ENCODE measurements at places on chromosomes 5 and 9.

- DNase-seq = peak; percentile 67
These were observed at the start of the genes PRELID1 and RAB24 for GRCh38 chr5:177303121-177303924. PRELID1 (plus strand) TSS chr5:177303799; CDS start chr5:177303986, 187 bp downstream. RAB24 (minus strand) TSS chr5:177303719; CDS start chr5:177303288, 431 bp downstream.

DNA sequence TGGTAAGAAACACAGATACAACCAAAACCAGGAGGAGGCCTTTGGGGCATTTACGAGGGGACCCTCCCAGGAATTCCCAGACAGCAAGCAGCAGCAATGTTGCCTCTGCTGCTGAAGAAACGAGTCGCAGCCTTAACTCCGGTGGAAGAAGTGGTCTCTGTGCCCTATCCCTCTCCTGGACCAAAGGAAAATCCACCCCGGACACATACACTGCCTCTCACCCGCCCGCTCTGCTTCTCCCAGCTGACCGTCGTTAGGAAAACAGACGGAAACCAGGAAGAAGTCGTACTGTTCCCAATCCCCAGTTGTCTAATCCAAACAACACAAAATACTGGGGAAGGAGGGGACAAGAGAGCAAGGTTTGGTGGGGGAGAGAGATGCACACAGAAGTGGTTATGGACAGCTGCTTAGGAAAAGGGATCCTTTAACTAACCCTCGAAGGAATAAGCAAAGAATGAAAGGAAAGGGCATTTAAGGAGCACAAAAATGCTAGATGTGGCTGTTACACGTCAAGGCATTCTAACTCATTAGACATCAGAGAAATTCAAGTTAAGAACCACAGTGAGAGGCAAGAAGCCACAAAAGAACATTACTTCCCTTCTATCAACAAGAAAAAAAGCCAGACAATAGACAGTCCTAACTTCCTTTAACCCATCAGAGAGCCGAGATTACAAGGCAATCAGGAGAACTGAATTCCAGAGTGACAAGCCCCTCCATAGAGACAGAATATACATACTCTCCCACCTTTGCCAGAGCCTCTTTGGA, 71.9 kb downstream of the ACTL7B start:
- DNase-seq = peak; percentile 24

DNA sequence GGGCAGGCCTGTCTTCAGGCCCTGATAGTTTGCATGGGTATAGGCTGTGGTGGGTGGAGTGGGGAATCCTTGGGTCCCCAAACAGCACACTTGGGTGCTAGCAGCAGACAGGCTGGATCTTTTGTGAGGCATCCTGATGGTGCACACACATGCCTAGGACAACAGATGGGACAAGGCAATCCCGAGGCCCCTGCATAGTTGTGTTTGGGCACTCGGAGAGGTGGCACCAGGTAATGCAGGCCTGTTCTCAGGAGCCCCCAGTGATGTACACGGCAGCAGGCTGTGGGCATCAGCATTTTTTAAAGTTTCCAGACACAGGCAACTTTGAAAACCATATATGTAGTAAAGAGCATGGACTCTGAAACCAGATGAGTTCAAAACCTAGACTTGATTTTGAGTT, 65.4 kb downstream of the EPB41L4A start:
- DNase-seq = no peak

DNA sequence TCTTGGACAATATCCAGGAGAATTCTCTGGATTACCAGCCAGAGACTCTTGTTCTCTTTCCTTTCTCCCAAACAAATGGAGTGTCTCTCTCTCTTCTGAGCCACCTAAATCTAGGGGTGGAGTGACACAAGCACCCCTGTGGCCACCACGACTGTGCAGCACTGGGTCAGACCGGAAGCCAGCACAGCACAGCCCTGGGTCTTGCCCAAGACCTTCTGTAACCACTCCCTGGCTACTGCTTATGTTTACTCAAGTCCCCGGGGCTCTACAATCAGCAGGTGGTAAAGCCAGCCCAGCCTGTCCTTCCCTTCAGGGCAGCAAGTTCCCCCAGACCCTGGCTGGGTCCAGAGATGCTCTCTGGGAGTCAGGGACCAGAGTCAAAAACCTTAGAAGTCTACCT, 110.0 kb upstream of the TUT7 start:
- no peak for DNase-seq

DNA sequence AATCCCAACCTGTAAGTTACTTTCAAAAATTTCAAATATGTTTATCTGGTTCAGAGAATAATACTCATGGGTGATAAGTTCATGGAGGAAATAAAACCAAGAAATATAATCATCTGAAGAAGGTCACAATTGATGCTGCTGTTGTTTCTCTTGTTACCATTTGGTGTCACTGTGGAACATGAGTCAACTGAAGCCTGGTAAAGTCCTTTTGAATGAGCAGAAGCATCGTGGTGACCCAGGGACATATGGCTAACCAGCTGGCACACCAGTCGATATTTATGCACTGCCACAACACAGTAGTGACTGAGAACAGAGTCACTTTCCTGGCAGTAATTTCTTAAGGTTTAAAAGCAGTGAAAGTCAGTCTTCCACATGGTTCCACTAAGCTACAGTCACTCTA, 612.9 kb upstream of the TLE4 start:
- DNase-seq = peak; percentile 53

DNA sequence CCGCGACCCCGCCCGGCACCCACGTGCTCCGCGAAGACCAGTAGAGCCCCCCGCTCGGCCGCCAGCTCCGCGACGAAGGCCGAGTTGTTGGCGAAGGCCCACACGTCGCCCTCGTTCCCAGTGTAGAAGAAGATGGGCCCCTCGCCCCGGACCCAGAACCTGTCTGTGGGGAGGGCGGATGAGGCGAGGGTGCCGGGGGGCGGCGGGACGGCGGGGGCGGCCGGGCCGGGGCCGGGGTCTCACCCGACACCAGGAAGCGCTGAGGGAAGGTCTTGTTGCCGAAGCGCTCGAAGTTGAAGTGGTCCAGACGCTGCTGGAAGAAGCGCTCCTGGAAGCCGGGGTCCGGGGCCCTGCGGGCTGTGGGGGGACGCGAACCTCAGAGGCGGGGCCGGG, 317 bp downstream of the DPP7 start:
- no peak for DNase-seq

GRCh38 chr5:27406020-27406419, 367.6 kb upstream of the CDH9 start:
- no peak for DNase-seq

GRCh38 chr5:76310208-76310607, 92.9 kb upstream of the IQGAP2 start:
- no peak for DNase-seq

DNA sequence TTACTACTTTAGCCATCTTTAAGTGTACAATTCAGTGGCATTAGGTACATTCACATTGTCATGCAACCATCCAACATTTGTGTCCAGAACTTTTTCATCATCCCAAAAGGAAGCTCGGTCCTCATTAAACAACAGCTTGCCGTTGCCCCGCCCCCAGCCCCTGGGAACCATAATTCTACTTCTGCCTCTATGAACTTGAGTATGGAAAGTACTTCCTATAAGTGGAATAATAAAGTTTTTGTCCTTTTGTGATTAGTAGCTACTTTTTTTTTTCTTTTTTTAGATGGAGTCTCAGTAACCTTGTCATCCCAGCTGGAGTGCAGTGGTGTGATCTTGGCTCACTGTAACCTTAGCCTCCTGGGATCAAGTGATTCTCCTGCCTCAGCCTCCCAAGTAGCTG, 5.0 kb downstream of the GBGT1 start:
- no peak for DNase-seq

- no peak for DNase-seq
These were observed 3.4 kb upstream of the STOML2 start for GRCh38 chr9:35106343-35106730.

GRCh38 chr5:61949054-61949678, 356.8 kb upstream of the KIF2A start:
- DNase-seq = no peak

DNA sequence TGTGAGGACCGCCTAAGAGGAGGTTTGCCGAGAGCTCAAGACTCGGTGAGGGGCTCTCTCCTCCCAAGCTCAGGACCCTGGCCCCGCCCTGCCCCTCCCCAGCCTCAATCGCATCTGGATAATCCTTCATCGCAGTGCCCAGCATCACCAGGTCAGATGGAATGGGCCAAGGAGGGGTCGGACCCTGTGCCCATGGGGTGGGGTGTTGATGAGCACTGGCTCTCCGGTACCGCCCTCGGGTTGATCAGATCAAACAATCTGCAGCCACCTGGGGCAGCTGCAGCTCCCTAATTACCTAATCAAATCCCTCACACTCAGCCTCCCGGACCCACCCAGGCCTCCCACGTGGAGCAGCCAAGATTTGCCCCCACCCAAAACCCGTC, 24.4 kb upstream of the TDRD7 start:
- DNase-seq = no peak

GRCh38 chr5:112758676-112759075, 21.0 kb downstream of the APC start:
- DNase-seq = no peak

DNA sequence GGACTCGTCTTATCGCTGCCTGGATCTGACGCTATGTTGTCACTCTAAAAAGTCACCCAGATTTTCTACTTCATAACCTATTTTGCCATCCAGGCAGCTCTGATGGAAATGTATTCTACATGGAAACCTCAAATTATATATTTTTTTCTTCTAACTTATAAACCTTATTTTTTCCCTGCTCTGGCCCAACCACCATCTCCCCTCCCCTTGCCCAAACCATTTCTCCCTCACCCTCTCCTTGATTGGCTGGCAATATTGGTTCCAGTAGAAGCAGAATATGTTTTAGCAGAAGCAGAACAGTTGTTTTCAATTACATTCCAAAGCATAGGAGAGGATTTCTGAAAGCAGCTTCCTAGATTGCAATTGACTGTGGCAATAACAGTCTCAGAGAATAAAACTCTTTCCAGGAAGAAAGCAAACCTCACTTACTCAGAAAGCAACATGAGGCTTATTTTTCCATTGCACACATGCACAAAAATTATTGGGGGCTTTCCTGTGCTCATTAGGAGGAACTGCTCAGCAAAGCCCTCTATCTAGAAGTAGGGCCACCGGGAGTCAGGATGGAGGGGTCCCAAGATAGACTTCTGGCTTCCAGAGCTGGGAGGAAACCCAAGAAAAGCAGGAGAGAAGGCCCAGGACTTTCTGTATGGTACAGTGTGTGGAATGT, 191.8 kb downstream of the ESM1 start:
- no peak for DNase-seq

- no peak for DNase-seq
These were observed 429.2 kb upstream of the SGCD start for GRCh38 chr5:155897761-155898160.

DNA sequence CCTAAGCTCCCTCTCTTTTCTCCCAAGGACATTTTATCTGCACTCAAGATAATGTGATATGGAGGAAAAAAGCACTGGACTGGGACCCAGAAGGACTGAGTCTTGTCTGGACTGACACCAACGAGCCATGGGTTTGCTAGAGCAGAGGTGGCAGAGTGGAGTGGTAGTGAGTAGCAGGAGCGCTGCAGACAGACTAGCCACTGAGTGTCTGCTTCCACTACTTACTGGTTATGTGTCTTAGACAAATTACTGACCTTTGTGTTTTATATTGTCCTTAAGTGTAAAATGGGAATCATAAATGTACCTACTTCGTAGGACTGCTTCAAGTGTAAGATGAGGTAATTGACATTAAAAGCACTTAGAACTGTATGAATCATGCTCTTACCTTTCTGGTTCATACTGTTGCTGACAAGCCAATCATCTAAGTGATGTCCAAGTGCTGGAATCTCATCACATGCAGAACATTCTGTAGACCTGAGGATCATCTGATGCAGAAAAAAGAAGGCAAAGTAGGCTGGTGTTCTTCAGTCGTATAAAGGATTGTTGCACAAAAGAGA, 12.5 kb upstream of the PRLR start:
- DNase-seq = no peak

GRCh38 chr9:109537288-109537687, 39.2 kb upstream of the PTPN3 start:
- no peak for DNase-seq

DNA sequence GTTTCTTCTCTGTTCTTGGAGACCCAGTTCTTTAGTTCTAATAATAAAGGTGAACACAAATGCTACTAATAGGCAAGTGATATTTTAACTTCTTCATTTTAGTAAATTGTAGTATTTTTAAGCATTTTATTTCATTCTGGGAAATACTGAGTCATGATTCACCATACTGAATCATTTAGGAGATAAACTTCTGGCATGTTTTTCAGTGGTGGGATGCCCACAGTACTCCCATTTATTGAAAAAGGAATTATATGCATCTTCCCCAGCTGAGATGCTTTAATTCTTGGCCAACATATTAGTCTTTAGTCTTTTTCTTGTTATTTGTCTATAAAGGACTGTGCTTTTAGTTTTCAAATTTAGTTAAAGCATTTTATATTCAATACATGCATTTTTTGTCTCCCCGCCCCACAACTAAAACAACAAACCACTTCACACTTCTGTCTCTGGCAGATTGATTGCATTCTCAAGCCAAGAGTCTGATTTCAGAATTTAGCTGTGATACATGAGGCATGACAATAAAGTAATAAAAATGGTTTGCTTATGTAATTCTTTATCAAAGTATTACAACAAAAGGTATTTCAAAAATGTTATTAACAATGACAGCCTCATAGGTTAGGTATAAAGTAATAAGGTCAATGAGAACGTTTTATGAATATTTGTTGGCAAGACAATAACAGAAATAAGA, 125.2 kb upstream of the CDH18 start:
- DNase-seq = no peak

- no peak for DNase-seq
These were observed 41.7 kb downstream of the TMEM167A start for GRCh38 chr5:83035373-83036100.

DNA sequence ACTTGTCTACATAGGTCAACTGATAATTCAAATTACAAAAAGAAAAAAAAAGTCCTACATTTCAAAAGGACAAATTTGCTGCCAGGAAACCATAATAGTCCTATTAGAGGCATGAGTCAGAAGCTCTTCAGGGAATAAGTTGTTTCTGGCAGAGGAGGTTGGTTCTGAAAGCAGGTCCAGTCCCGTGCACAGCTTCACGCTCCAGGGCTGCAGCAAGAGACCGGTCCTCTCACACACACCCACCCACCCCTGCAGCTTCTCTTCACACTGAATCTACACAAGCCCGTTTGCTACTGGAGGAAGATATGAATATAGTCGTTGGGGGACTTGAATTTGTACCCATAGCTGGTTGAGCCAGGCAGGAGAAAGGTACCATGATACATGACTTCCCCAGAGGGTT, 36.9 kb upstream of the SLC1A3 start:
- DNase-seq = no peak

DNA sequence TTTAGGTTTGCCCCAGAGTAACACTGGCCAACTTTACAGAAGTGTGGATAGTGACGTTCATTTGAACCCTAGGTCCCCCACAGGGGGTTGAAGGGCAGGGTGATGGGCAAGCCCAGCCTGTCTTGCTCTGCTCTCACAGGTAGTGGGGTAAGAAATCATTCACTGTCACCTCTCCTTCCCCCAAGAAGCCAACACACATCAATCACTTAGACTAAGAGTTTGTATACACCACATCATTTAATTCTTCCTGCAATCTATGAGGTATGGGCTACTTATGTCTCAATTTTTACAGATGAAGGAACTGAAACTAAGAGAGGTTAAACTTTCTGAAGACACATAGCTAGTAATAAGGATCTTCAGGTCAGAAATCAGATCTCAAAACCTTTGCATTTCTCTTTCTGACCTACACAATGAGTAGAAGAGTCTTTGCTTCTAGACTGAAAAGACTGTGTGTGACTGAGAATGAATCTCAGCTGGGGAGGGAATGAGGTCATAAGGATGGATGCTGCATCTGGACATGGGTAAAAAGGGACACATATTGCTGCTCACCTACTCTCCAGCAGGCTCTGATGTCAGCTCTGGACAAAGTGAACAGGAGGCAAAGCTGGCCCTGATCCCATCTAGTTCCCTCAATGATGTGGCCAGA, 81.0 kb upstream of the EQTN start:
- no peak for DNase-seq

- DNase-seq = no peak
These were observed 65.3 kb upstream of the SMC2 start for GRCh38 chr9:104028827-104029226.

GRCh38 chr5:129622531-129622930, 125.4 kb upstream of the MINAR2 start:
- no peak for DNase-seq

Measured in WERI-Rb-1 (cell line).